Activated T-helper 1 cell treated with anti-CD3 and anti-CD28 coated beads, Interleukin-12 subunit alpha, Interleukin-12 subunit beta, Interleukin-2, Interleukin-4 antibody, amounts not matched to agents 30 ng/mL and 10 ng/mL and 1 ng/mL, durations not matched to agents 14 hours and 24 hours and 36 hours (primary cell): ENCODE measurements at places on chromosomes 16 and 17.

- DNase-seq: no peak
Observed at GRCh38 chr17:9261081-9262012, 240.0 kb downstream of the NTN1 start.

DNA sequence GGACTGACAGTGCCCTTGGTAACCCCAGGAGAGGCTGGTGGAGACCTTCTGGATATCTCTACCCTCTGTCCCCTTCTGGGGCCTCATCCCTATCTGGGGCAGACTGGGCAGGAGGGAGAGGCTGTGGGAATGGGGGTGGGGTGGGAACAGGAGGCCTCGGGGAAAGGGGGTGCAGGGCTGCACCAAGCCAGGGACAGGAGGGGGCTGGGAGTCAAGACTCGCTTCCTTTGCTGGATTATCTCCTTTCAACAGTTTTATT, 24.8 kb downstream of the G6PC3 start:
- no peak for DNase-seq

- no peak for DNase-seq
Observed at GRCh38 chr16:30380803-30381208, 1.6 kb downstream of the SEPTIN1 start.

- DNase-seq: no peak
Observed at GRCh38 chr16:23125277-23125676, 24.0 kb downstream of the USP31 start.

DNA sequence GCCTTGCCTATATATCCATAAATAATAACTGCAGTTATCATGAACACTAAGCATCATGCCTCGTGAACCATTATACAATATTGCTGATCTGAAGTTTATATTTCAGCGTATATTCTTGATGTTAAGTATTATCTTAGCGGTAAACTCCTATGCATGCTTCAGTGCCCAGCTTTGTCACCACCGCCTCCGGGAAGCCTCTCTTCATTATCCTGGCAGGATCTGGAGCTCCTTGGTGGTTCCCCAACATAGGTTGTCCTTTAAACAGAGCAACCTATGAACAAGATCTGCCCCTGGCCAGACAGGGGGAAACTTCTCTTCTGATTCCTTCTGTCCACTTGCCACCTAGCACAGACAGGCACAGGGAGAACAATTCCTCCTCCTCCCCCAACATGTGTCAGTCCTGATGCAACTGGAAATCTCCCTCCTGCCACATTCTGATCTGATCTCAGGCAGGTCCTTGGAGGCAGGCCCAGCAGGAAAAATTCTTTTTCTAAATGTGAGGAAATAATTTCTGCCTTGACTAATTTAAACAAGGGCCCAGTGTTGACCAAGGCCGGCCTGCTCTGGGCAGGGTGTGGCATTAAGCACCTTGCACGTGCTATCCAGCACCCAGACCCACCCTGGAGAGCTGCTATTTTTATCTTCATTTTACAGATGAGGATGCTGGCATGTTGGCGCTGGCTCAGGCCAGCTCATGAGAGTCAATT, 22.4 kb downstream of the SPNS2 start:
- DNase-seq: no peak

GRCh38 chr17:80612997-80613731, 68.5 kb downstream of the RPTOR start:
- no peak for DNase-seq

DNA sequence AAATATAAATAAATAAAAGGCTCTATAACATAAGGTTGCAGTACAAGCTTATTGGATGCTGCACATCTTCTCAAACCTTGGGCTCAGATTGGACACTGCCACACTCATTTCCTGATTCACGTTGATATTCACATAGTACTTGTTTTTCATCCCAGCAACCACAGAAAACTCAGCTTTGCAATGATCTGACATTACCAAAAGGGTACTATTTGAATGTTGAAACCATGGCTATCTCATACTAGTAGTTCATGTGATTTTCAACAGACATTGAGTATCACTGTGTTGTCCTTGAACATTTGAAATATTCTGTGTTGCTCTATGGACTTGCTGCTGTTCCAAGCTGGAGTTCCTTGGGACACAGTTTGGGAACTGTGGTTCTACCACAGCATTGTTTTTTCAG, 14.0 kb upstream of the DDX52 start:
- no peak for DNase-seq

DNA sequence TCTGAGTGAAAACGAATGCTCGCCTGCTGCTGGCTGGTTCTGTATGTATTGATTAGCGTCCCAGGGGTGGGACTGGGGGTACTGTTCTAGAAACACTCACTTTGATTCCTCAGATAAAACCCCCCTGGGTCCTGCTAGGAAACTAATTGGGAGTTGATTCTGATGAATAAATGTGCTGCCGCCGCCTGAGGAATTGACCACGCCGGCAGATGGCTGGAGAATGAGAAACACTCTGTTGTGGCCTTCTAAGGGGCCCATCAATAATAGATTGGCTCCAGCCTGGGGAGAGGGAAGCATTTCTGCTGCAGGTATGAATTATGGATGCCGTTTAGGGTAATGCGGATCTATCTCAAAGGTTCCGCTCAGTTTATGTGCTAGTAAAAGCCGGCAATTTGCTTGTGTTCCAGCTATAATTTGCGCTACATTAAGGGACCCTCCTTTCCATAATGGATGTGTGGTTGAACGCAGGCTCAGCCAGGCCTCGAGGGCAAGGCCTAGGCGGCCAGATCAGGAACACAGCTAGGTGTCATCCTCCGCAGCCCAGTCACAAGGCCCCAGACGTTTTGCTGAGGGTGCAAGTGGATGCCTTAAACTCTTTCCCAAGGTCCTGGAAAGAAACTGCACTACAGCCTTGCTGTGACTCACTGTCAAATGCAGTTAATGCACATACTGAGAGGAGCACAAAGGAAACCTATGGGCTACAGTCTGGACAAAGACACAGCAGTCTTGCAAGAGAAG, 132.2 kb upstream of the HS3ST2 start:
- no peak for DNase-seq

DNA sequence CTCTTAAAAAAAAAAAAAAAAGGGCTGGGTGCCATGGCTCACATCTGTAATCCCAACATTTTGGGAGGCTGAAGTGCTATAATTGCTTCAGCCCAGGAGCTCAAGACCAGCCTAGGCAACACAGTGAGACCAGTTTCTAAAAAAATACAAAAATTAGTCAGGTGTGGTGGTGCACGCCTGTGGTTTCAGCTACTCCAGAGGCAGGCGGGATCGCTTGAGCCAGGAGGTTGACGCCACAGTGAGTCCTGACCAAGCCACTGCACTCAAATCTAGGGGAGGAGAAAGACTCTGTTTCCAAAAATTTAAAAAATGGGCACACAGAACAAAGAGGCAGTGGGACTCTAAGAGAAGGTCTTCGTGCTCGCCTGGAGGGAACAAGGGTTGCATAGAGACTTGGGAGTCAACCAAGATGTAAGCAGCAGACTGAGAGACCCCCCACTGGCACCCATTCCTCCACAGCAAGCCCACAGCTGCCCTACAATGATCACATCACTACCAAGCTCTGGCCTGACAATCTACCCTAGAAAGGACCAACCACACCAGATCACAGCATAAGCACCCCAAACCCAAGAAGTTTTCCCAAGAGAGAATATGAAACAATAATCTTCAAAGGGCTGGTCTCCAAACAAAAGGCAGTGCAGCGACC, 121.6 kb downstream of the ANKRD11 start:
- DNase-seq: no peak

DNA sequence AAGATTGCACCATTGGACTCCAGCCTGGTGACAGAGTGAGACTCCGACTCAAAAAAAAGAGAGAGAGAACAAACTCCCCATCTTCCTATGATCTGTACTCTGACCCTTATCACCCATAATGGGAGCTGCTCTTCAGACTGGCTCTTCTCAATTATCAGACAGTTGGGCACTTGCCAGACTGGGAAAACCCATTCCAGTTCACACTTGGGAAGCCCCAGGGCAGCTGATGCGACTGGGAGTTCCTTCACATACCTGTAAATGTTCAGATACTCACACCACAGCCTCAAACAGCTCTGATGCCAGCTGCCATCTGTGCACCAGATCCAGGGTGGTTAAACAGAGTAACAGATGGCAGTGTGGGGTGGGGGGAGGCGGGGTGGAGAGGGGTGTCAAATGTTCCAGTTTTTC, 23.8 kb upstream of the TMEM101 start:
- no peak for DNase-seq
